Mesendoderm (in vitro differentiated cells): ENCODE measurements at places on chromosomes 2 and 18.

GRCh38 chr18:12861637-12862036, 22.4 kb downstream of the PTPN2 start:
- no peak for DNase-seq
- no peaks in the 10 kb centered on the region for H3K27me3 ChIP-seq
- no peak overlapping the region for H3K4me3 ChIP-seq
- H3K36me3 ChIP-seq, result no peaks in the 10 kb centered on the region
- no peak overlapping the region for H3K27ac ChIP-seq
- H3K4me1 ChIP-seq, result peaks cover 5% of the 10 kb centered on the region

DNA sequence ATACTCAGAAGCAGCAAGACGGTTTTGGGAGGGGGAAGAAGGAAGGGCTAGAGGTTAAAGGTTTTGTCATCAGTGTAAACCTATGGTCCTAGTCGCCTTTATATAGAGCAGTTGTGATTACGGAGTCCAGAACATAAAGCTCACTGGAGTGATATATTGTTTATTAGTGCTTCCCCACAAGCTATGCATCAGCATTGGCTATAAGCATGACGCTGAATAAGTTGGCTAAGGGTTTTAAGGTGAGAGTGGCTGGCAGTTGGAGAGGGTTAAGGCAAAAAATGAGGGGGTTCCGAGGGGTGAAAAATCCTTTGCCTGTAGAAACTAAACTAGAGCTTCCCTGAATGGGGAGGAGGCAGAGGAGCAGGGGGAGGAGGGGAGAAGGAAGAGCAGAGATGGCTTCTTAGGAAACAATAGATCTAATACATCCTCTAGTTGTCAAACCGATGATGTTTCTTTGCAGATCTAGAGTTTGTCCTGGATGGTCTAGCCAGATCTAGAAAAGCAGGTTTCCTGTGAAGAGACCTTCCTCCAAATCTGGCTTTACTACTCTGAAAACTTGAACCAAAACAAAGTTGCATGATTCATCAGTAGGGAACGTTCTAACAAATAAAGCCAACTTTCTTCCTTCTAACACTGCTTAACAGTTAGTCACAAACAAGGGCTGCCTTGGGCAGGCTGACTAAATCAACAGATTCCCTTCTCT, 2.5 kb downstream of the KLF7 start:
- peak overlapping the region; percentile 88 for H3K27ac ChIP-seq
- peaks cover 23% of the 10 kb centered on the region for H3K4me1 ChIP-seq
- peak overlapping the region; percentile 89 for H3K4me3 ChIP-seq
- no peaks in the 10 kb centered on the region for H3K36me3 ChIP-seq
- H3K27me3 ChIP-seq, result no peaks in the 10 kb centered on the region
- peak; percentile 79 for DNase-seq

DNA sequence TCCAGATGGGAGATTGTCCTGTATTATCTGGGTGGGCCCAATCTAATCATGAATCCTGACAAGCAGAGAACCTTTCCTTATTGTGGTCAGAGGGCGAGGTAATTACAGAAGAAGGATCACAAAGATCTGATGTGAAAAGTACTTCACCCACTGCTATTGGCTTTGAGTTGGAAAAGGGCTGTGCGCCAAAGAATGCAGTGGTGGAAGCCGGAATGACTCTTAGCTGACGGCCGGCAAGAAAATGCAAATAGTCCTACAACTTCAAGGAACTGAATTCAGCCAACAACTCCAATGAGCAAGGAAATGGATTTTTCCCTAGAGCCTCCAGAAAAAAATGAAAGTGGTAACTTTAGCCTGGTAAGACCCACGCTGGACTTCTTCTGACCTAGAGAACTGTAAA, 67.3 kb downstream of the CTNNA2 start:
- DNase-seq, result peak; percentile 24
- no peaks in the 10 kb centered on the region for H3K36me3 ChIP-seq
- no peak overlapping the region for H3K4me3 ChIP-seq
- no peaks in the 10 kb centered on the region for H3K4me1 ChIP-seq

GRCh38 chr2:217402761-217403383, 543.0 kb upstream of the TNP1 start:
- H3K36me3 ChIP-seq, result no peaks in the 10 kb centered on the region
- no peaks in the 10 kb centered on the region for H3K4me1 ChIP-seq
- no peak overlapping the region for H3K27ac ChIP-seq
- DNase-seq, result no peak
- H3K4me3 ChIP-seq, result no peak overlapping the region
- no peaks in the 10 kb centered on the region for H3K27me3 ChIP-seq
